ENCODE measurements at places on chromosomes 6 and 20. TPM values are rescaled to one million over a fixed set of nuclear protein-coding genes. Genes with fewer than 3 reads are reported as not detected.

The GPX5 gene
- not detected for polyA plus RNA-seq

GRCh38 chr6:84524636-84525035 is 239.8 kb downstream of the TBX18 start:
- no peak for DNase-seq
- H3K36me3 ChIP-seq: no peaks in the 10 kb centered on the region
- H3K27ac ChIP-seq: no peak overlapping the region
- H3K27me3 ChIP-seq: no peaks in the 10 kb centered on the region
- H3K4me1 ChIP-seq: no peaks in the 10 kb centered on the region
- H3K4me3 ChIP-seq: no peak overlapping the region

- H3K4me3 ChIP-seq: no peak overlapping the region
- no peak for DNase-seq
- peaks cover 7% of the 10 kb centered on the region for H3K4me1 ChIP-seq
- no peaks in the 10 kb centered on the region for H3K36me3 ChIP-seq
- H3K27me3 ChIP-seq: no peaks in the 10 kb centered on the region
- H3K27ac ChIP-seq: no peak overlapping the region
These were observed 1187.3 kb upstream of the CITED2 start for GRCh38 chr6:140561701-140562100.

- H3K27ac ChIP-seq: no peak overlapping the region
- no peak for DNase-seq
- no peaks in the 10 kb centered on the region for H3K36me3 ChIP-seq
- H3K4me1 ChIP-seq: no peaks in the 10 kb centered on the region
These were observed 41.2 kb downstream of the LINC00237 start for GRCh38 chr20:21064924-21065323.

DNA sequence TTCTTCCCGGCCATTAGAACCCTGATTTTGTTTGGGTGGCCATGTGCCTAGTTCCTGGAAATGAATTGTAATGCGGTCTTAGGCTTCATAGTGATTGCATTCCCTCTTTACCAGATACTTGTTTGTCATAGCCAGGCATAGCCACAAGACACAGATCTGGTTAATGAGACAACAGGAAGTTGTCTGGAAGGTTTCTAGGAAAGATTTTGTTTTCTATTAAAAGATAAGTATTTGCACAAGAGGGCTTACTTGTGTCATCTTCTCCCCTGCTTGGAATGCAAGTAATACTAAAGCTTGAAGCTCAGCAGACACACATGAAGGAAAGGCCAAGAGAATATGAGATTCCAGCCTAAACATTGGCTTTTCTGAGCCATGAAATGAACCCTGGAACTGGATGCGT is 12.9 kb downstream of the FARS2 start:
- H3K4me1 ChIP-seq: no peaks in the 10 kb centered on the region
- no peak for DNase-seq
- no peak overlapping the region for H3K27ac ChIP-seq
- no peaks in the 10 kb centered on the region for H3K36me3 ChIP-seq

GRCh38 chr20:47688385-47689381 is 96.6 kb downstream of the SULF2 start:
- no peak for DNase-seq
- H3K27ac ChIP-seq: no peak overlapping the region
- no peaks in the 10 kb centered on the region for H3K36me3 ChIP-seq
- no peak overlapping the region for H3K4me3 ChIP-seq
